T-helper 2 cell treated with Interferon-gamma antibody and Interleukin-4, amounts not matched to agents 100 ng/mL and 5 ng/mL, for 36 hours (primary cell): ENCODE measurements at places on chromosomes 7 and 10. TPM values are rescaled to one million over a fixed set of nuclear protein-coding genes. Genes with fewer than 3 reads are reported as not detected.

Gene ACBD7
- 3.0 and 3.2 TPM in 2 replicates for total RNA-seq

Gene PRKAR2B
- total RNA-seq, result 0.25 TPM in 2 replicates

Gene RTKN2
- 5.0 and 5.3 TPM in 2 replicates for total RNA-seq

Gene SAMD9
- total RNA-seq, result 38.5 and 39.2 TPM in 2 replicates

Gene AOC1
- total RNA-seq, result not detected in 2 replicates

Gene HOXA3
- 0.34 TPM in 1 of 2 replicates, not detected in the other for total RNA-seq

Gene TMEM209
- total RNA-seq, result 38.4 and 41.9 TPM in 2 replicates

Gene ADIRF
- total RNA-seq, result not detected in 2 replicates

Gene FOXI2
- not detected in 2 replicates for total RNA-seq

Gene ABCC2
- total RNA-seq, result 0.73 and 1.3 TPM in 2 replicates

Gene MRPS16
- 105 and 107 TPM in 2 replicates for total RNA-seq

Gene CCDC146
- 7.8 and 13.3 TPM in 2 replicates for total RNA-seq

Gene LOXL4
- total RNA-seq, result not detected in 2 replicates

Gene GPR37
- not detected in 2 replicates for total RNA-seq

Gene BMS1
- total RNA-seq, result 20.9 and 21.0 TPM in 2 replicates

Gene WIPF3
- not detected in 2 replicates for total RNA-seq

Gene SLC18A2
- 0.09 TPM in 1 of 2 replicates, not detected in the other for total RNA-seq

Gene FAM237B
- not detected in 2 replicates for total RNA-seq

Gene HYAL4
- not detected in 2 replicates for total RNA-seq

Gene NPY
- total RNA-seq, result not detected in 2 replicates

Gene CRPPA
- total RNA-seq, result 1.1 and 1.2 TPM in 2 replicates

Gene SEMA3C
- total RNA-seq, result not detected in 2 replicates

Gene CHAT
- 0.14 TPM in 1 of 2 replicates, not detected in the other for total RNA-seq

Gene IL2RA
- total RNA-seq, result 239 and 245 TPM in 2 replicates

Gene CAMK2B
- total RNA-seq, result 0.27 and 0.30 TPM in 2 replicates

Gene PRPS1L1
- total RNA-seq, result not detected in 2 replicates

Gene NPFFR1
- not detected in 2 replicates for total RNA-seq

Gene VSTM4
- 0.14 and 0.27 TPM in 2 replicates for total RNA-seq

Gene SLC26A5
- total RNA-seq, result not detected in 2 replicates

Gene WEE2
- total RNA-seq, result 0.05 and 0.14 TPM in 2 replicates

Gene CPA5
- 1.0 and 1.7 TPM in 2 replicates for total RNA-seq

Gene RAB19
- total RNA-seq, result 9.0 and 9.5 TPM in 2 replicates

Gene CALHM1
- total RNA-seq, result 0.25 and 0.27 TPM in 2 replicates

Gene AHR
- total RNA-seq, result 36.6 and 38.6 TPM in 2 replicates

Gene CLCN1
- 0.09 TPM in 1 of 2 replicates, not detected in the other for total RNA-seq

Gene ARHGEF35
- total RNA-seq, result 3.6 and 3.9 TPM in 2 replicates

Gene COL26A1
- not detected in 2 replicates for total RNA-seq

Gene RPEL1
- total RNA-seq, result not detected in 2 replicates

Gene CPA2
- not detected in 2 replicates for total RNA-seq

Gene AKR1C4
- not detected in 2 replicates for total RNA-seq

Gene SPOCK2
- 213 and 217 TPM in 2 replicates for total RNA-seq

Gene OPN1SW
- total RNA-seq, result not detected in 2 replicates

Gene ZMIZ1
- total RNA-seq, result 45.8 and 46.2 TPM in 2 replicates

Gene TMEM229A
- total RNA-seq, result not detected in 2 replicates

Gene ERVW-1
- total RNA-seq, result not detected in 2 replicates

Gene SPDYE16
- 0.25 and 0.59 TPM in 2 replicates for total RNA-seq
